ENCODE measurements at places on chromosomes 1 and 21.

DNA sequence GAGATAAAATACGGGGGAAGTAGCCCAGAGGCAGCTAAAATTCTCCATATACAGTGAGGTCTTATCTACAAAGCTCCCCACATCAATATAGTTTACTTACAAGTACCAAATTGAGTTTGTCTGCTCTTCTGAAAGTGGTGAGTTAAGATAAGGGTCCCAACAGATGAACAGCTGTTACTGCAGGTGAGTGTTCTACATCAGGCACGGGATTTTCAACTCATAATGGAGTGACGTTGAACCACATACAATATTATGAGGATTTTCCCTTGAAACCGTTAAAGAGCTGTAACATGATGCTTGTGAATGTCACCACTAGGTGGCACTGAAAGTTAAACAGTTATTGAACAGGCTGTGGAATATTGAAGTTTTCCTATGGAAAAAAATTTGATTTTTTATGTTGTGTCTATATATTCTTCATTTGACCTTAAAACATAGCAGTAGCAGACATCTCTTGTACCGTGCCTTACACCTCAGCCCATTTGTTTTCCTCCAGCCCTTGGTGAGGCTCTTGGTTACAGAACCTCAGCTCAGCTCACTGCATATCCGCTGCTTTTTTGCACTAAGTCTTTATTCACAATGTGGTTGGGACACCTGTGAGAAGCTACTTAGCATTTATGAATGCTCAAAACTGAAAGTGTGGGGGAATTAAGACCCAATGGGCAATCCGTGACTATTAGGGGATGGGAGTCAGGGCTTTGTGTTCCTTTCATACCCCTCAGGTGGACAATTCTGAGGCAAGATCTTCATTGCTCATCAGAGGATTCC is 23.2 kb downstream of the CD1D start:
- DNase-seq, result peak; percentile 67

- no peak for DNase-seq
Measured at GRCh38 chr1:11341901-11342552, 69.0 kb downstream of the UBIAD1 start.

GRCh38 chr1:184075055-184076029 is 23.8 kb downstream of the TSEN15 start:
- DNase-seq, result no peak

GRCh38 chr1:66998972-66999371 is 55.0 kb downstream of the SLC35D1 start:
- no peak for DNase-seq

- DNase-seq, result peak; percentile 70
Measured at GRCh38 chr1:156122519-156123355, 8.2 kb downstream of the LMNA start.

DNA sequence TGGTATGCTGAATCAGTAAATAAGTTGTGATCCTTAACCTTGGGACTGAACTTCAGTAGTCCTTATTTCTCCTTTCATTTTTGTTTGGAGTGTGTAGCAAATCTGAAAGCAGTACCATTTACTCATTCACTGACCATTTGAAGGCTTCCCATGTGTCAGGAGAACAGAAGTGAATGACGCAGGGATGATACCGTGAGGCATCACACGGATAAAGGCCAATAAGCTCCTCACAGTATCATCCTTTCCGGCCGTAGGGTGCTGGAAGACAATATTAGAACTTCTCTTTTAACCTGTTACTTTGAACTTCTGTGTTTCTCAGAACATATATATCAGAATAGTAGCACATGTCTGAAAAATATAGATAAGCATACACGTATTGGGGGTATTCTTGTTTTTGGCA is 21.3 kb downstream of the BACH1 start:
- no peak for DNase-seq

- no peak for DNase-seq
Measured at GRCh38 chr1:27979859-27980201, 20.1 kb downstream of the XKR8 start.

DNA sequence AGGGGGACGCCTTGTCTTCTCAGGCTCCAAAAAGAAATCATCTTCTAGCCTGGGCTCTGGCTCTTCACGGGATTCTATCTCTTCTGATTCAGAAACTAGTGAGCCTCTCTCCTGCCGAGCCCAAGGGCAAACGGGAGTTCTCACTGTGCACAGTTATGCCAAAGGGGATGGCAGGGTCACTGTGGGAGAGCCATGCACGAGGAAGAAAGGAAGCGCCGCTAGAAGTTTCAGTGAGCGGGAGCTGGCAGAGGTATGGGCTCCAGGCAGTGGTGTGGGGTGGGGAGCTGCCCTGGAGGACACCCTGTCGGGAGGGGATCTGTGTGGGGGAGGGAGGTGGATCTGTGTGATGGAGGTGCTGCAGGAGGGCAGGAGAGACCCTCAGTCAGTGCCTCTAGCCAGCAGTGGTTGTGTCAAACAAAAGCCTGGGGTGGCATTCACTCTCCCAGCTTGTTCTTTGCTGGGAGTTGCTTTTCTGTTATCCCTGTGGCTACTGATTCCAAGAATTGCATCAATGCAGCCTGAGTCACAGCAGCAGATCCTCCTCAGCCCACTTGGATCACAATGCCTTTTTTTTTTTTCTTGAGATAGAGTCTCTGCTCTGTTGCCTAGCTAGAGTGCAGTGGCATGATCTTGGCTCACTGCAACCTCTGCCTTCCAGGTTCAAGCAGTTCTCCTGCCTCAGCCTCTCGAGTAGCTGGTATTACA is 21.8 kb downstream of the KDM4A start:
- no peak for DNase-seq

Data from hippocampal formation (tissue), 2 donors.